ENCODE measurements at places on chromosomes 11 and 22.

GRCh38 chr11:86905252-86905651, 49.9 kb downstream of the FZD4 start:
- no peak for DNase-seq

- DNase-seq: no peak
Measured at GRCh38 chr11:3046641-3047040, 10.6 kb downstream of the CARS1 start.

- DNase-seq: no peak
Measured at GRCh38 chr11:118622376-118623268, 15.2 kb downstream of the PHLDB1 start.

DNA sequence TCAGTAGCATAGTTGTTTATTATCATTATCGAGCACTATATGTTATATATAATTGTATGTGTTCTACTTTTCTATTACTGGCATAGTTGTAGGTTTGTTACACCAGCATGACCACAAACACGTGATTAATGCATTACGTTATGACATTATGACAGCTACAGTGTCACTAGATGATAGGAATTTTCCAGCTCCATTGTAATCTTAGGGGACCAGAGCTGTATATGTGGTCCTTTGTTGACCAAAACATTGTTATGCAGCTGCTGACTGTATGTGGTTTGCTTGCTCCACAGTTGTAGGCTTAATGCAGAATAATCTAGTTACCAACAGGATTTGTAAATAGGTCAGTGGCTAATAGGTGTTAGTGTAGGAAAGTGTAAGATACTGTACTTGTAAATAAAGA, 66.1 kb downstream of the HSD17B12 start:
- no peak for DNase-seq

DNA sequence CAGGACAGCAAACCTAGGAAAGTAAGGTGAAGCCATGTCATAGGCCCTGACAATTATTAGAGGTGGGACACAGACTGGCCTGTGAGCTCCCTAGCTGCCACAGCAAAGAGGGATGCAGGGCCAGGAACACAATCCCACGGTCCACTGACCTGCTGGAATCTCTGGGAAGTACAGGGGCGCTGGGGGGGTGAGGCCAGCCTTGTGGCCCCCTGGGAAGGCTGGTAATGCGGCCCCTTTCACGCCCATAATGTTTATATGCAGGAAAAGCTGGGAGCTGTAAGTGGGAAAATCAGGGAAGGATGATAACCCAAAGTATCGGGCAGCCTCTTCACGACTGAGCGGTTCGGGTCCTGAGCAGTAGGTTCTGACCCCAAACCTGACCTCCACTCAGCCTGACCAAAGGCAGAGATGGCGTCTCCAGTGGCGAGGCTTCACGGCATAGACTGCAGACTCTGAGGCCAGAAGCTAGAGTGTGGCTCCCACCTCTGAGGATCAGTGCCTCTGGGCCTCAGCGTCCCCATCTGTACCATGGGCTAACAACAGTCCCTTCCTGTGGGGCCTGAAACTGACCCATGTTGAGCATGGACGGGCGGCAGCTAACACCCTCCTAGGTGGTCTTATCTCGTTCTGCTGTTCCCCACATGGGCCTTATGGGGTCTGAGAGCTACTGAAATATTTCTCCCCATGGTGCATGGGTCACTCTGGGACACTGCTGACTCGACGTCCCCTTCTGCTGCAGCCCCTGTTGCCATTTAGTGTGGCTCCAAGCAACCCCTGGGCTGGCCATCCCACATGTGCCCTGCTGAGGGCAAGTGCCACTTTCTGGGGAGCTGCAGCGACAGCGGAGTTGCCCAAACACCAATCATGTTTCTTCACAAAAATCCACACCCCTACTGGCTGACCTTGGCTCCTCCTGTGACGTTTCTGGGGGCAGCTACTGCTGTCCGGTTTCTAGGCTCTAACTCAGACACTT, 101.8 kb downstream of the PHF21B start:
- no peak for DNase-seq

DNA sequence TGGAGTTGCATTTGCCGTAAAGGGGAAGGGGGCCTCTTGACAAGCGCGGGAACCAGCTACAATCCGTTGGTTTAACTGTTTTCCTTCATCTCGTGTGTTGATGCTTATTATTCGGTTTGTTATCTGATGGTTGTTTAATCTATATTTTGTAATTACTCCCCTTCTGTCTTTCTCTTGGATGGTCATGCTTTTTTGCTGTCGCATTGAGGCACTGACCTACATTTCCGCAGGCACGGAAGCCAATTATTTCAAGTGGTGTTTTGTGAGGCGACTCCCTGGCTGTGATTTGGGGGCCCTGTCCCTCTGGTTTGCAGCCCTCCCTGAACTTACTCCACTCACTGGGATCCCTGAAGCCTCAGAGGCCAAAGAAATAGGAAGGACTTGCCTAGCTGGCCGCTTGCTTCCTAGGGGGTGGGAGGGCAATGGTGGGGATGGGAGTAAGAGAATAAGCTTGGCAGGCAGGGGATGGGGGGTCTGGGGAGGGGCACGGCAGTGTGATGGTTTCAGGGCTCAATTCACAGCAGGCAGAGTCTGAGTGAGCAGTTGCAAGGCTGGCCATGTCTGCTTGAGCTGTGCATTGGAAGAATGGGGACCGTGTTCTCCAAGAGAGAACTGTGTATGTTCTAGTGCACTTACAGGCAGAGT, 165.8 kb upstream of the B3GAT1 start:
- no peak for DNase-seq

DNA sequence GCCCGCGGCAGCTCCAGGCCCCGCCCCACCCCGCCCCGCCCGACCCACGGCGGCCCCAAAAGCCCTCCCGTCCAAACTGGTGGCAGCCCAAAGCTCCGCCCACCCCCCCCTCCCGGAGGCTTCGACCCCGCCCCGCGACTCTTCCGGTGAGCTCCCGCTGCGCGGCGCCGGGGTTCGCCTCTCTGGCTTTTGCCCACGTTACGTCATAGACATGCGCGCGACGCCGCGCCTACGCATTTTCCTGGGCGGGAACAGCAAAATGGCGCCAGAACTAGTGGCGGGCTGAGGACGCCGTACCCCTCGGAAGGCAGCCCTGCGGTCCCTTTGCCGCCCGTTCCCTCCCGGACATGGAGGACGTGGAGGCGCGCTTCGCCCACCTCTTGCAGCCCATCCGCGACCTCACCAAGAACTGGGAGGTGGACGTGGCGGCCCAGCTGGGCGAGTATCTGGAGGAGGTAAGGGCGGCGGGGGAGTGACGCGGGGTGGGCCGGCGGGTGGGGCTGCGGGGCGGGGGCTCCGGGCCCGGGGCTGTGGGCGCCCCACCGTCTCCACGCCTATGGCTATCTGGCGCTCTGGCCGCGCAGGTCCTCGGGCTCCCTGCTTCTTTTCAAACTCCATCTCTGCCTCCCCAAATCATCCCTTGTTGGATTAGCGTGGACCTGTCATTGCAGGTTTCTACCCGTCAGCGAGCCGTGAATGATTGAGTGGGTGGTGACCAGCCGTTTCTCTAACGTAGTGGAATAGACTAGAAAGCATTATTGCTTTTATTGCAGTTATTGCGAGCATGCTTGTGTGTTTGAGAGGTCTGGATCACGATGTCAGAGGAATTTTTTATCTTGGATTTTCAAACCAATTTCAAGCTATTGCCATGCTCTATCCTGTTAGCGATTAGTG, at the start of gene NCAPH2:
Gene NCAPH2, plus strand, starts transcription at position 234 of the 894 bp plus-strand sequence. Its CDS starts 114 bp downstream, at position 348.
- DNase-seq: peak; percentile 96
